ENCODE measurements at places on chromosomes 13 and 19.

DNA sequence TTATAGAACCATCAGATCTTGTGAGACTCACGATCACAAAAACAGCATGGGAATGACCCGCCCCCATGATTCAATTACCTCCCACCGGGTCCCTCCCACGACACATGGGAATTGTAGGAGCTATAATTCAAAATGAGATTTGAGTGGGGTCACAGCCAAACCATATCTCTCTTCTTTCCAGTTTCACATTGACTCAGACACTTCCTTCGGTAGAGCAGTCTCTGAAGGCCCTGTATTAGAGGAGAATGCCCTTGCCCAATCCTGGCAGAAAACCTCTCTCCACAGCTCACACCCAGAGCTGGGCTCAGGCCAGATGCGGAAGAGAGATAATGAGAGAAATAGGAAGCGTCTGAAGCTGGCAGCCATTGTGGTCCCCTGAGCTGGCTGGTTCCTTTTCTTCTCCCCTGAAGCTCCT is 72.4 kb upstream of the CLDN10 start:
- peaks cover 5% of the 10 kb centered on the region for H3K27me3 ChIP-seq
- no peak overlapping the region for H3K27ac ChIP-seq
- no peak overlapping the region for H3K4me3 ChIP-seq
- DNase-seq: no peak

DNA sequence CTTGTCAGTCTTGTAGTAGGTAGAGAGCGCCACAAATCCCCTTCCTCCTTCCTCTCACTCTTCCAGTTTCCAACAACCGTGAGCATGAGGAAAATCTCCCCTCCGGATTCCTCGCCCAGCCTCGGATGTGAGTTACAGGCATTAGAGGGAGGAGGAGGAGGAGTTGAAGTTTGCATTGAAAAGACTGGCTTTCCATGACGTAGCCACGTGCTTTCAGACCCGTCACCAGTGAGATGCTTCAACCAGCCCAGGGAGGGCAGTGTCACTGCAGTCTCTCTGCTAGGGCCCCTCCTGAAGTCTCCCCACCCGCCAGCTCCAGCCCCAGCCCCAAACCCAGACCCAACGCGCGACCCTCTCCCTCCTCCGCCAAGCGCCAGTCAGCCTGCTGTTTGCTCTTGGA is 442 bp upstream of the FGF14 start:
- no peaks in the 10 kb centered on the region for H3K36me3 ChIP-seq
- DNase-seq: peak; percentile 41
- peak overlapping the region; percentile 11 for H3K4me3 ChIP-seq
- H3K4me1 ChIP-seq: peaks cover 18% of the 10 kb centered on the region
- H3K27ac ChIP-seq: no peak overlapping the region
- H3K27me3 ChIP-seq: peaks cover 13% of the 10 kb centered on the region

GRCh38 chr19:17183858-17184321 is 31.3 kb upstream of the USE1 start:
- DNase-seq: no peak
- H3K4me3 ChIP-seq: peak overlapping the region; percentile 11
- peaks cover 32% of the 10 kb centered on the region for H3K36me3 ChIP-seq
- no peak overlapping the region for H3K27ac ChIP-seq
- peaks cover 5% of the 10 kb centered on the region for H3K27me3 ChIP-seq

DNA sequence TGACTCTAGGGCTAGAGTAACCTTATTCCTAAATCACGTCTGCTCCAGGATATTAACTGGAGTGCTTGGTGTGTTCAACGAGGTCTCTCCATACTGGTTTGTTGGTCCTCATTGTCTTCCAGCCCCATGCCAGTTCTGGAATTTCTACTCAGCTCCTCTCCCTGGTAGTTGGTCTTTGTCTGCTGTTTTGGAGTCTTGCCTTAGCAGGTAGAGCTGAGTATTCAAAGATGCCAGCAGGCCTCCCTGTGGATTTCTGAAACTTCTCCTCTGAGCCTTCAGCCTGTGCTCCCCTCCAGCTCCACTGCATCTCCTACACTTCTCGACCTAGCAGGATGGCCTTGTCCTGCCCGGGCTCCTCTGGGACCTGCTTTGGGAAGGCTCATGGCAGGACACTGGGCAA is 25.5 kb downstream of the SOX1 start:
- H3K36me3 ChIP-seq: no peaks in the 10 kb centered on the region
- DNase-seq: no peak
- H3K27me3 ChIP-seq: peaks cover 11% of the 10 kb centered on the region
- H3K27ac ChIP-seq: no peak overlapping the region
- H3K4me3 ChIP-seq: no peak overlapping the region

DNA sequence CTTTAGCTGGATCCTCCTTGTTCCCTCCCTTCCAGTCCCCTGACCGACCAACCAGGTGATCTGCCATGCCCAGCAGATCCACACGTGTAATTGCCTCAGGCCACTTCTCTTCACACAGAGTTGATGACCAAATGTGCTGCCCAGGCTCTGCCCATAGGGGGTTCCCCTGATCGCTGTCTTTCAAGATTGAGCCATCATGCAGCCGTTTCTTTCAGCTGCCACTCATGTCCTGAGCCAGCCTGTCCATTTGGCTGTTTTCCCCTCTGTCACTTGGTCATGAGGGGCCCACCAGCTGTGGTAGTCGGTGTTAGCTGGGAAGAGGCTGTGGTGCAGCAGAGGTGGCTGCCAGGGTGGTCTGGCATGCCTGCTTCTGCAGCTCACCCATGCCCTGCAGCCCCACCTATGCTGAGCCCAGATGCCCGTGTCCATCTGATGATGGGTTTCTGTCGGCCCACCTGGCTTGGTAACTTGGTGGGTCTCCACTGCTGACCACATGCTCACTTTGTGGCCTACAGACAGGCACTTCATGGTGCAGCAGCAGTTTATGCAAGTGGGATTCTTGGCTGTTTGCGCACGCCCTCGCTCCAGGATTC is 35.6 kb upstream of the GPR183 start:
- H3K27me3 ChIP-seq: no peaks in the 10 kb centered on the region
- H3K4me1 ChIP-seq: no peaks in the 10 kb centered on the region
- peaks cover 29% of the 10 kb centered on the region for H3K36me3 ChIP-seq
- no peak for DNase-seq
- no peak overlapping the region for H3K27ac ChIP-seq

DNA sequence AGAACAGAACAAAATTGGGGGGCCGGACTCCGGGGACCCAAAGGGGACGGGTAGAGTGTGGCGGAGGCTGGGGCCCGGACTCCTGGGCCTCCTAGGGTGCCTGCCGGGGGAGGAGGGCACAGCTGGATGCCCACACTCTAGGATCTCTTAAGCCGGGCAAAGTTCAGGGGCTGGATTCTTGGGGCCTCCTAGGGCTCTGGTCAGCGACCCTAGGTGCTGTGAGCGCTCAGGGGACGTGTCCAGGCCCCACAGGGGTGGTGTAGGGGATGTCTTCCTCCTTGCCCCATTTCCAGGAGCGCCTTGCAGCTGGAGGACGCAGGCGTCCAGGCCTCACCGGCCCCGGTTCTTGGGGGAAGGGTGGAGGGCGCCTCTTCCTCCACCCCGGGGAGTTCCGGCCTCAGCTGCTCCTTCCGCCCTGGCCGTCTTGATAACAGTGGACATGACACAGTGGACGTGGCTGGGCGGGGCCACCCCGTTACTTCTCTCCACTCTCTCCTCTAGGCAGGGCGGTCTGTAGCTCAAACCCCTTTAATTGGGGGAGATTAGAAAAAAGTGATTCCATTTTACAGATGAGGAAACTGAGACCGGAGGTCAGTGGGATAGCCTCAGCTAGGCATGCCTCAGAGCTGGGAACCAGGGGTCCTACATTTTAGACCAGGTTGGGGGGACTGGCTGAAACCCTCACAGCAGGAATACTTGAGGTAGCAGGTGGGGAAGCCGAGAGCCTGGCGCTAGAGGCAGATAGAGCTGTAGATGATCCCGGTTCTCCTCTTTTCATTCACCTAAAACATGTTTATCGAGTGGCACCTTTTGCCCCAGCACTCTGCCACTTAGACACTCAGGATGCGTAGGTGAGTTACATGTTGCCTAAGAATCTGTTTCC is 705 bp downstream of the STXBP2 start:
- no peaks in the 10 kb centered on the region for H3K4me1 ChIP-seq
- H3K36me3 ChIP-seq: peaks cover 10% of the 10 kb centered on the region
- no peak for DNase-seq
- no peak overlapping the region for H3K27ac ChIP-seq

- DNase-seq: no peak
- H3K4me1 ChIP-seq: peaks cover 17% of the 10 kb centered on the region
- peaks cover 2% of the 10 kb centered on the region for H3K27me3 ChIP-seq
- H3K27ac ChIP-seq: no peak overlapping the region
Observed at GRCh38 chr19:46913198-46913851, 52.5 kb downstream of the ARHGAP35 start.

DNA sequence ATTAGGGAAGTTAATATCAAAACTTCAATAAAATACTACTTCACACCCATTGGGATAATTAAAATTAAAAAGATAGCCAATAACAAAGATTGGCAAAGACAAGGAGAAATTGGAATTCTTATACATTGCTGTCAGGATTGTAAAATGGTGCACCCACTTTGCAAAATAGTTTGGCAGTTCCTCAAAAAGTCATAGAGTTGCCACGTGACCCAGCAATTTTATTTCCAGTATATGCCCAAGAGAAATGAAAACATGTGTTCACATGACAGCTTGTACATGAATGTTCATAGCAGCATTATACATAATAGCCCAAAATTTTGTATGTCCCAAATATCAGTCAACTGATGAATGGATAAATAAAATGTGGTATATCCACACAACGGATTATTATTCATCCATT is 3.3 kb downstream of the MBD3L1 start:
- peaks cover 10% of the 10 kb centered on the region for H3K27me3 ChIP-seq
- H3K4me1 ChIP-seq: no peaks in the 10 kb centered on the region
- H3K36me3 ChIP-seq: peaks cover 20% of the 10 kb centered on the region
- no peak overlapping the region for H3K27ac ChIP-seq
- no peak overlapping the region for H3K4me3 ChIP-seq

- H3K27me3 ChIP-seq: no peaks in the 10 kb centered on the region
- no peak overlapping the region for H3K27ac ChIP-seq
- H3K4me1 ChIP-seq: no peaks in the 10 kb centered on the region
- DNase-seq: no peak
- H3K4me3 ChIP-seq: no peak overlapping the region
Observed at GRCh38 chr19:34391813-34392212, 12.4 kb upstream of the PDCD2L start.

GRCh38 chr13:35961002-35961401 is 170.2 kb downstream of the DCLK1 start:
- no peak overlapping the region for H3K27ac ChIP-seq
- no peaks in the 10 kb centered on the region for H3K36me3 ChIP-seq
- H3K4me3 ChIP-seq: no peak overlapping the region

GRCh38 chr19:39698535-39698934 is 5.7 kb upstream of the LGALS14 start:
- H3K36me3 ChIP-seq: no peaks in the 10 kb centered on the region
- H3K27me3 ChIP-seq: peaks cover 2% of the 10 kb centered on the region
- peaks cover 5% of the 10 kb centered on the region for H3K4me1 ChIP-seq

DNA sequence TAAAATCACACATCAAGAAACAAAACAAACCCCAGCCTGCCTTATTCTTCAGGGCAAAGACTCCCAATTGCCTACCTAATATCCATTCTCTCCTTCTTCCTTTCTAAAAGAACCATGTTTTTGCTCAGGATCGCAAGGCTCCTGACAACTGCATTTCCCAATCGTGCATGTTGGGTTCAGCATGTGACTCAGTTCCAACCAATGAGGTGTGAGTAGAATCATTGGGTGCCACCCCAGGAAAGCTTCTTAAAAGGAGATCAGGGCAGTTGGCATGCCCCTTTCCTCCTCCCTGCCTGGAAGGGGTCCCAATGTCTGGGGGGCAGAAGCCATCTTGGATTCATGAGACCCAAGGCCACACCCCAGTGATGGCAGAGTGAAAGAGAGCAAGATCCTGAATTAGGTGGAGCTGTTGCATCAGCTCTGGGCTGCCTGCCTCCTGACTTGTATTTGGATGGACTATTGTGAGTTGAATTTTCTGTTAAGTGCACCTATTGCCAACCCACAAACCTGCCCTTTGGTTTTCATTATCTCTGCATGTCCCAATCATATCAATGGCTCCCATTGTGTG is 26.0 kb upstream of the UBAC2 start:
- DNase-seq: no peak
- peaks cover 5% of the 10 kb centered on the region for H3K27me3 ChIP-seq
- H3K27ac ChIP-seq: no peak overlapping the region
- no peak overlapping the region for H3K4me3 ChIP-seq
- no peaks in the 10 kb centered on the region for H3K36me3 ChIP-seq

DNA sequence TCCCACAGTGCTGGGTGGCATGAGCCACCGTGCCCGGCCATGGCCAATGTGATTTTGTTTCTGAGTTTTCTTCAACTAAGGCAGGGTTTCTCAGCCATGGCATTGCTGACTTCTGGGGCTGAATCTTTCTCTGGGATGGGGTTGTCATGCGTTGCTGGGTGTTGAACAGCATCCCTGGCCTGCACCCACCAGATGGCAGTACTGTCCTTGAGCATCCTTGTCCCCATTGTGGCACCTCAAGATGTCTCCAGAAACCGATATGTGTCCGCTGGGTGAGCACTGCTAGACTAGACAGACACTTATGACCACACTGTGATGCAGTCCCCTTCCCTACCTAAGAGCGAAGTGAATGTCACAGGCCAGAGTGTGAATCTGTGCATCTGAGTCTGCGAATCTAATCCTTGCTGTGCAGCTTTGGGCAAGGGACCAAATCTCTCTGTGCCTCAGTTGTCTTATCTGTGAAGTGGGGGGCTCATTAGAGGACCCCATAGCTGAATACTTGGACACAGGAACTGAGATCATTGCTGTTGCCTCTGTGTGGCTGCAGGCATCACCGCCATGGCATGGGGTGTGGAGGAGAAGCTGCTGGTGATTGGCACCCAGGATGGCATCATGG is 50.3 kb upstream of the SIN3B start:
- H3K4me3 ChIP-seq: no peak overlapping the region
- H3K27ac ChIP-seq: no peak overlapping the region
- H3K4me1 ChIP-seq: no peaks in the 10 kb centered on the region
- peak; percentile 65 for DNase-seq

DNA sequence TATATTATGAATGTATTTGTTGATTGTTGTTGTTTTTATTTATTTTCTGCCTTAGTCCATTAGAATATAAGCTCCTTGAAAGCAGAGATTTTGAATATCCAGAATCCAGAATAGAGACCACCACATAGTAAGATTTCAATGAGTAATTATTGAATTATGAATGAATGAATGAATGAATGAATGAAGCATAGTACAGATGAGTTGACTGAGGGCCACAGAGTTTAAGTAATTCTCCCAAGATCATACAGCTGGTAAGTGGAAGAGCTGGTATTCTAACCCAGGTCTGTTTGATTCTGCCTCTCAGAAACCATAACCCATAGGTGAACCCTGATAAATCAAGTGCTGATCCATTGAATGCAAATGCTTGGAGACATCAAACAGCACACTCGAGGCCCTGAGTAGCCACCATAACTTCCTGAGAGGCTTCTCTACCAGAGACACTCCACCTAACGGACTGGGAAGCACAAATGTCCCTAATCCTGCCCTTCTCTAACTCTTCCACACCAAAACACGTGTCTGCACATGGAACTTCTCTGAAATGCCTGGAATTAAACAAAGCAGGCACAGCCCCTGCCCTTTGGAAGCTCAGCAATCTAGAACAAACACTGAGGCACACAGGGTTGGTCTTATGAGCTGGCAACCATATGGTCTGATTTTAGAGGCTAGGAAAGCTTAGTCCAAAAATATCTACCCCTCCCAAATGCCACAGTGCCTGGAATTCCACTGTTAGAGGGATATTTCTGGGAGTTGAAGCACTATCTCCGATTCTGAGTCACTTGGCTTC is 190.1 kb downstream of the FOXO1 start:
- peaks cover 14% of the 10 kb centered on the region for H3K27me3 ChIP-seq
- H3K36me3 ChIP-seq: peaks cover 3% of the 10 kb centered on the region
- no peak overlapping the region for H3K4me3 ChIP-seq
- peaks cover 62% of the 10 kb centered on the region for H3K4me1 ChIP-seq
- peak overlapping the region; percentile 85 for H3K27ac ChIP-seq
- DNase-seq: no peak
